ENCODE measurements at places on chromosomes 13 and 19. TPM values are rescaled to one million over a fixed set of nuclear protein-coding genes. Genes with fewer than 3 reads are reported as not detected.

The ANGPTL4 gene
- total RNA-seq, result 0.59 TPM

- DNase-seq, result no peak
Measured at GRCh38 chr13:37163641-37164265, 58.3 kb upstream of the CSNK1A1L start.

GRCh38 chr13:97477844-97478243 is 43.9 kb downstream of the RAP2A start:
- no peak for DNase-seq

The NKPD1 gene
- total RNA-seq, result not detected

Data from SJCRH30 (cell line).